ENCODE measurements at places on chromosomes 7 and 10.

DNA sequence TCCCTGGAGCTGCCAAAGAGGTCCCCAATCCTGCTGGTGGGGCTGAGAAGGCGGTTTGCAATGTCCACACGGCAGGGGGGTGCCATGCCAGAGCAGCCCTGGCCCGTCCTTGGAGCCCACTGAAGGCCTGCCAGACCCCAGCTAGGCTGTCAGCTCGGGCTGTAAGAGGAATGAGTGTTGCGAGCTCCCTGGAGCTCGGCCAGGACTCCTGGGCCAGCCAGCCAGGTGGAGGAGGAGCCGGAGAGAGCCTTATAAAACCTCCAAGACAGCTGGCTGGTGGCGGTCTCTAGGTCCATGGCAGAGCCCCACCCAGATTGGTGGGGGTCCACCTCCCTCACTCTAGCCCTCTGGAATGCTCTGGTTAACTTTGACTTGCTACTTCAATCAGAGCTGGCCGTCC lies 55.1 kb upstream of the CALN1 start:
- DNase-seq = no peak

GRCh38 chr7:74252893-74253292 lies 1.3 kb downstream of the RFC2 start:
- DNase-seq = no peak

DNA sequence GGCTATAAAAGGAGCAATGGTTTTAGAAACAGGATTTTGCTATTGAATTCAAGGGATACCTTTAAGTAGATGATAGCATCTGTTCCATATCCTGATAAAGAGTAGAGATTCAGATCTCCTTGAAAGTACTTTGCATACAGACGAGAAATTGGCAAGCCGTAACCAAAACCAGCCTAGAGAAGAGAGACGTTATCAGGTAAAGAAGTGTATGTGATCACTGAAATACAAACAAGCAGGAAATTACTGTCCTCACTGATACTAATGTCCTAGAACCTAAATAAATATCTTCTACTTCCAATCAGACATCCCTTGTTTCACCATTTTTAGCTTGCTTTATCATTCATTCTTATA lies 9.4 kb downstream of the PDK4 start:
- DNase-seq = no peak

GRCh38 chr7:23001610-23002009 lies 12.3 kb downstream of the HYCC1 start:
- no peak for DNase-seq

DNA sequence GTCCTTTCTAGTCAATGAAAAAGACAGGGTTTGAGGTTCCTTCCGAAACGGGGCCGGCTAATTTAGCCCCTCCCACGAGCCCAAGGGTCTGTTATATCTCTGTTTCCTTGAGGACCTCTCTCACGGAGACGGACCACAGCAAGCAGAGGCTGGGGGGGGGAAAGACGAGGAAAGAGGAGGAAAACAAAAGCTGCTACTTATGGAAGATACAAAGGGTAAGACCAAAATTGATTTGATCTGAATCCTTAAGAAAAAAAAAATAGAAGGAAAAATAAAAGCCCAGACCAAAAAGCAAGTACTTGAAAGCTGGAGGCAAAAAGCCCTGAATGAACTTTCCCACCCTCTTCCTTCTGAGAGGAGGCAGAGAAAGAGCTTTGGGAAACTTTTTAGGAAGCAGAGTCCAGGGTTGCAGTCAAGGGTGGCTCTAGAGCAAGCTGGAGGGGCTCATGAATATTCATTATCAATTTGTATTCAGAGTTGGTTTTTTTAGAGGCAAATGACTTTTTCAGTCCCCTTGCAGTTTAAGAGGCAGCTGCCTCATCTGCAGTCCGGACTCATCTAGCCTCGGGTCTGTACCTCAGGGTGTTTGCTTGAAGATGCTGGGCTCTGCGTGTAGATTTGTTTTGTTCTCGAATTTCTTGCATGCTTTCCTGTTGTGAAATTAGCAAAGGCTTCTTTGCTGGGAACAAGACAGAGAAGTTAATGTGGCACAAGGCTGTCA lies at the start of gene ENTPD1:
Gene ENTPD1 (plus strand): TSS at position 123 of the 721 bp plus-strand sequence. CDS start 77 bp downstream, at position 200.
- no peak for DNase-seq

DNA sequence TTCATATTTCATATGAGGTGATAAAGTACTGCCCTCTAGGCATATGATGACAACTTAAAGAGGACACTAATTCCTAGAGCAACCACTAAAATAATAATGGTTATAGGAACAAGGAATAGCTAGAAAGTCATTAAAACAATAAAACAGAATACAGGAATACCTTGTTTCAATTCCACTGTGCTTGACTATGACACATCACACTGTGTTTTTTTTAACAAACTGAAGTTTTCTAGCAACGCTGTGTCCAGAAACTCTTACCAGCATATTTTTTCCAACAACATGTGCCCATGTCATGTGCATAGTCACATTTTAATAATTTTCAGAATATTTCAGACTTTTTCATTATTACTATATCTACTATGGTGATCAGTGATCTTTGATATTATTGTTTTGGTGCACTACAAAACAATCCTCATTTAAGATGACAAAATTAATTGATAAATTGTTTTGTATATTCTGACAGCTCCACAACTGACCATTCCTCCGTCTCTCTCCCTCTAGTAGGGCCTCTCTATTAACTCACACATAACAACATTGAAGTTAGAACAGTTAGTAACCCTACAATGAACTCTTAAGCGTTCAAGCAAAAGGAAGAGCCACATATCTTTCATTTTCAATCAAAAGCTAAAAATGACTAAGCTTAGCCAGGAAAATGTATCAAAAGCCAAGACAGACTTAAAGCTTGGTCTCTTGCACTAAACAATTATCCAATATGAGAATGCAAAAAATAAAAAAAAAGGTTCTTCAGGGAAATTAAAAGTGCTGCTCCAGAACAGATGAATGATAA lies 85.8 kb downstream of the SNX13 start:
- no peak for DNase-seq

- DNase-seq = no peak
These were observed 567.7 kb downstream of the TCERG1L start for GRCh38 chr10:130743751-130744271.

- peak; percentile 8 for DNase-seq
These were observed 69.5 kb upstream of the ZNF438 start for GRCh38 chr10:31101123-31101522.

DNA sequence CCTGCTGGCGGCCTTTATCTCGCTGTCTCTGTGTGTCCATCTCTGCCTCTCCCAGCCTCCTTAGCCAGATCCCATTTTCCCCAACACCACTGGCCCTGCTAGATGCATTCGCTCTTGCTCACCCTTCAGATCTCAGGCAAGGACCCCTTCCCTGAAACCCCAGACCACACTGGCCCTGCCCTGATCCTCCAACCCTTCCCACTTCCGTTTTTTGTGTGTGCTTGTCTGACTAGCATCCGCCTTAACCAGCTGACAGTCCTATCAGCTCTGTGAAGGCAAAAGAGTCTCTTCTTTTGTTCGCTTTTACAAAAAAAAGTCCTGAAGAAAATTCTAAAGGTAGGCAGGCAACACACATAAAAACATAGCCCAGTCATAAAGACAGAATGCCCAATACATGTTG lies 28.7 kb downstream of the CHST15 start:
- DNase-seq = no peak

All from stimulated activated CD4-positive, alpha-beta T cell treated with anti-CD3 and anti-CD28 coated beads, Interleukin-1b, Interleukin-23, amount 100 ng/mL, for 1 hour (primary cell).